ENCODE measurements at places on chromosomes 4 and X. TPM values are rescaled to one million over a fixed set of nuclear protein-coding genes. Genes with fewer than 3 reads are reported as not detected.
A peak's percentile ranks its signal among the peaks of the same experiment; 100 is the strongest.

GRCh38 chr4:17033025-17033767 is 134.8 kb upstream of the LDB2 start:
- H3K4me1 ChIP-seq: no peaks in the 10 kb centered on the region
- H3K4me3 ChIP-seq: no peak overlapping the region
- H3K36me3 ChIP-seq: no peaks in the 10 kb centered on the region
- H3K27me3 ChIP-seq: no peaks in the 10 kb centered on the region
- no peak overlapping the region for H3K27ac ChIP-seq

- DNase-seq: no peak
- no peaks in the 10 kb centered on the region for H3K27me3 ChIP-seq
- no peak overlapping the region for H3K4me3 ChIP-seq
- no peaks in the 10 kb centered on the region for H3K36me3 ChIP-seq
Observed at GRCh38 chr4:113008135-113008534, 41.3 kb upstream of the ANK2 start.

DNA sequence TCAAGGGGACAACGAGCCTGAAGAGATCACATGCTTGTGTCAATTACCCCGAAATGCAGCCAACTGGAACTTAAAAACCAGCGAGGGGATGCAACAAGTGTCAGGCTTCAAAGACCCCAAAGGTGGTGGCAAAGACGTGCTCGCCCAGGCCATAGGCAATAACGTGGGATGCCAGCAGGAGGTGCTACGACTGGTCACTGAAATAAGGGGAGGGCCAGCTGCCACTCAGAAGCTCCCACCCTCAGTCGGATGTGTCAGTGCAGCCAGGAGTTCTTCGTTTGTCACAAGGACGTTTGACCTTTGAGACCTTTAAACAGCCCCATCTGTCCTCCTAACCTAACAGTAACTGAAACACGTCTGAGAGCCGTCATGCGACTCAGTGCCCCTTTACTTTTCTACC is 556.8 kb upstream of the PCDH10 start:
- no peaks in the 10 kb centered on the region for H3K4me1 ChIP-seq
- DNase-seq: no peak
- no peak overlapping the region for H3K27ac ChIP-seq
- H3K4me3 ChIP-seq: no peak overlapping the region
- no peaks in the 10 kb centered on the region for H3K27me3 ChIP-seq

DNA sequence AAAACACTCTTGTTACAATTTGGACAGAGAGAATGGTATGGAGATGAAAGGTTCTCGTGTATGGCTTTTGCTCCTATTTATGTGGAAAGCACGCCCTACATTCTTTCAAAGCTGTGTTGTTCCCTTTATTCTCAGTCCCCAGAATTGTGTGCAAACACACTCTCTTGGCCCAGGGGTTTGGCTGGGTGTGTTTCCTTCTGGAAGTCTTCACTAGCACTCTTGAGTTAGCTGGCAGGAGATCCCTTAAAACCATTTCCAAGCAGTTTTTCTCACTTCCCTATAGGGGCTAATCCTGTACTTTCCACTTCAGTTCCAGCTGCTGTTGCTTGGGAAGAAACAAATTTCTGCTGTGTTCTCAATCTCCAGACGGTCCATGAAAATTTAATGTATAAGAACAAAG is 35.1 kb downstream of the FHL1 start:
- H3K27ac ChIP-seq: no peak overlapping the region
- no peak overlapping the region for H3K4me3 ChIP-seq
- peaks cover 42% of the 10 kb centered on the region for H3K4me1 ChIP-seq
- H3K36me3 ChIP-seq: peaks cover 9% of the 10 kb centered on the region

GRCh38 chr4:30720661-30721184 is 554 bp downstream of the PCDH7 start:
- peaks cover 79% of the 10 kb centered on the region for H3K27me3 ChIP-seq
- no peaks in the 10 kb centered on the region for H3K36me3 ChIP-seq
- DNase-seq: peak; percentile 25
- peaks cover 44% of the 10 kb centered on the region for H3K4me1 ChIP-seq

DNA sequence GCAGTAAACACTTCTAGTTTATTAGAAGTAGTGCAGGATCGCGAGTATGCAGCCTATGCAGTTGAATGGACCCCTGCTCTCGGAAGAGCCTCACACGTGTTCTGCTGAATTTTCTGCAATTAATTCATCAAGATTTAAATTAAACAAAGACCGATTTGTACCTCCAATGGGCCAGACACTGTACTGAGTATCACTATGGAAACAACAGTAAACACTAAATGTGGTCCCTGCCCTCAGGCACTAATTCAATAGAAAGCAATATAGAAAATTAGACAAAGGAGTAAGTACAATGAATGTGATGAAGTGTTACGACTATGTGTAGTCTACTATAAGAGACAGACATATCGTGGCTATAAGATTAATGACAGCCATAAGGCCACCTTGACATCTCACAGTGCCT is 740.3 kb upstream of the FRG1 start:
- no peaks in the 10 kb centered on the region for H3K36me3 ChIP-seq
- no peaks in the 10 kb centered on the region for H3K4me1 ChIP-seq
- H3K27ac ChIP-seq: no peak overlapping the region
- peaks cover 12% of the 10 kb centered on the region for H3K27me3 ChIP-seq
- DNase-seq: no peak

- H3K27me3 ChIP-seq: no peaks in the 10 kb centered on the region
- no peak overlapping the region for H3K27ac ChIP-seq
- no peaks in the 10 kb centered on the region for H3K36me3 ChIP-seq
Observed at GRCh38 chr4:148258535-148258934, 183.7 kb downstream of the NR3C2 start.

Gene CAPN6
- not detected for total RNA-seq

GRCh38 chr4:108350332-108350731 is 181.6 kb upstream of the LEF1 start:
- no peaks in the 10 kb centered on the region for H3K36me3 ChIP-seq
- no peak overlapping the region for H3K27ac ChIP-seq
- H3K4me1 ChIP-seq: peaks cover 15% of the 10 kb centered on the region

GRCh38 chr4:1361431-1361830 is 14.4 kb downstream of the UVSSA start:
- H3K27ac ChIP-seq: no peak overlapping the region
- peaks cover 13% of the 10 kb centered on the region for H3K36me3 ChIP-seq
- no peak for DNase-seq
- H3K4me1 ChIP-seq: no peaks in the 10 kb centered on the region

GRCh38 chrX:112457788-112458187 is 221.9 kb downstream of the LHFPL1 start:
- H3K27me3 ChIP-seq: no peaks in the 10 kb centered on the region
- H3K36me3 ChIP-seq: no peaks in the 10 kb centered on the region
- no peak overlapping the region for H3K4me3 ChIP-seq

Gene MAGEB1
- not detected for total RNA-seq

Gene POU4F2
- total RNA-seq: not detected

Gene IGSF1
- total RNA-seq: 21.4 TPM

- H3K4me1 ChIP-seq: no peaks in the 10 kb centered on the region
- DNase-seq: no peak
- H3K4me3 ChIP-seq: no peak overlapping the region
- no peak overlapping the region for H3K27ac ChIP-seq
- no peaks in the 10 kb centered on the region for H3K36me3 ChIP-seq
Observed at GRCh38 chr4:956531-957230, 16.7 kb downstream of the DGKQ start.

DNA sequence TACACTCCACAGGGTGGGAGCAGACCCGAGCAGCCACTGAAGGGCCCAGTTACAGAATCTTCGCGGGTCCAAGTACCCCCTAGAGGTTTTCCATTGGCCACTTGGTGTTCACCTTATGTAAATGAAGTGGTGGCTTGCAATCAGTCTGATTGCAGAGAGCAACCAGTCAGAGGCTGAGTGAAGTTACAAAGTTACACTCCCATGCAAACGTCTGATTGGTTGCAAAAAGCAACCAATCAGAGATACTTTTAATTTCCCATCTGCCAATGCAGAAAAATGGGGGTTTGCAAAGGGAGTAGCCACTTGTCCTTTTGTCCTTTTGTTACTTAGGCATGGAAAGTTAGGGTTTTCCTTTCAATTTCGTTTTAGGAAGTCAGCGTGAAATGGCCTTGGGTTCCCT is 27.0 kb upstream of the NKAP start:
- H3K4me3 ChIP-seq: no peak overlapping the region
- no peaks in the 10 kb centered on the region for H3K4me1 ChIP-seq
- no peaks in the 10 kb centered on the region for H3K36me3 ChIP-seq
- H3K27me3 ChIP-seq: no peaks in the 10 kb centered on the region
- H3K27ac ChIP-seq: no peak overlapping the region

DNA sequence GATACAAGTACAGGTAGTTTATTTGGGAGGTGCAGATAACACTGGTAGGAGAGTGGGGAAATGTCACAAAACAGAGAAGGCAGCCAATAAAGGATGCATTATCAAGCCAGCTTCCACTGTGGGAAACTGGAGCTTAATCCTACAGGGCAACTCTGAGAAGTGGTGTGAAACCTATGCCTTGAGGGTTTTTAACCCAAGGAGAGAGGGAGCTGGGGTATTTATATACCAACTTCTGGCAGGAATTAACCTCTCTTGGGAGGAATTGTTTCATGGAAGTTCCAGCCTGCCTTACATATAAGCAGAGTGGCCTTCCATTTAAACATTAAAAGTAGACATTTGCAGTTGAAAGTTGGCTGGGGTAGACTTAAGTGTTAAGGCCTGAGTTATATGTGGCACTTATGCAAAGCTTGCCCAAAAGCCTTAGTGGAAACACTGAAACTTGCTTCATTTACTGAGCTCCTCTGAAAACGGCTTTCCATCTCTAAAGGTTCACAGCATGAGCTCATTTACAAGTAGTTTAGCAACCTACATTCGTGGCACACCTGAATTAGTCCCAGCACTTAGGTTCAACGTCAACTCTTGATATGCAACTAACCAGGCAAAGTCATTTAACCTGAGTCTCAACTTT is 19.2 kb downstream of the MAGEB17 start:
- no peaks in the 10 kb centered on the region for H3K4me1 ChIP-seq
- no peaks in the 10 kb centered on the region for H3K36me3 ChIP-seq
- DNase-seq: no peak
- H3K27me3 ChIP-seq: no peaks in the 10 kb centered on the region

Gene PAQR3
- 10.4 TPM for total RNA-seq

GRCh38 chrX:43878906-43879526 is 3.2 kb downstream of the MAOB start:
- no peak overlapping the region for H3K27ac ChIP-seq
- no peaks in the 10 kb centered on the region for H3K27me3 ChIP-seq
- H3K36me3 ChIP-seq: no peaks in the 10 kb centered on the region
- peaks cover 10% of the 10 kb centered on the region for H3K4me1 ChIP-seq
- H3K4me3 ChIP-seq: no peak overlapping the region

GRCh38 chrX:456551-457291 is 70.0 kb upstream of the PPP2R3B start:
- no peaks in the 10 kb centered on the region for H3K27me3 ChIP-seq
- H3K4me1 ChIP-seq: no peaks in the 10 kb centered on the region
- no peak for DNase-seq
- no peak overlapping the region for H3K4me3 ChIP-seq
- H3K27ac ChIP-seq: no peak overlapping the region

Gene LAGE3
- total RNA-seq: 17.1 TPM

Gene NOX1
- total RNA-seq: not detected

- DNase-seq: no peak
- H3K27me3 ChIP-seq: peaks cover 21% of the 10 kb centered on the region
- no peak overlapping the region for H3K4me3 ChIP-seq
- H3K27ac ChIP-seq: no peak overlapping the region
- H3K36me3 ChIP-seq: no peaks in the 10 kb centered on the region
Observed at GRCh38 chr4:8556341-8557150, 23.6 kb upstream of the GPR78 start.

DNA sequence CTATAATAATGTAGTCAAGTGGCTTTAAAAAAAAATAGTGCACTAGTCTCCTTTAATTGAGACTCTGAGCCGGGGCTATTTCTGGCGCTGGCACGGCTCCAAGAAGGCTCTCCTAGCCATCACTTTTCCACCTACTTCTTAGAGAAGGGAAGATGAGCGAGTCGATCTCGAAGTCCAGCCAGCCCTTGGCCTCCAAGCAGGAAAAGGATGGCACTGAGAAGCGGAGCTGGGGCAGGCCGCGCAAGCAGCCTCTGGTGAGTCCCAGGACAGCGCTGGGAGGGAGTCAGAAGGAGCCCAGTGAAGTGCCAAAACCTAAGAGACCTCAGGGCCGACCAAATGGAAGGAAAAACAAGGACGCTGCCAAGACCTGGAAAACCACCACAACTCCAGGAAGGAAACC is 531.9 kb downstream of the MAGEB5 start:
- no peaks in the 10 kb centered on the region for H3K36me3 ChIP-seq
- no peak overlapping the region for H3K27ac ChIP-seq
- no peak overlapping the region for H3K4me3 ChIP-seq
- H3K4me1 ChIP-seq: no peaks in the 10 kb centered on the region
- no peaks in the 10 kb centered on the region for H3K27me3 ChIP-seq
- no peak for DNase-seq

Gene MAGEA3
- total RNA-seq: not detected

DNA sequence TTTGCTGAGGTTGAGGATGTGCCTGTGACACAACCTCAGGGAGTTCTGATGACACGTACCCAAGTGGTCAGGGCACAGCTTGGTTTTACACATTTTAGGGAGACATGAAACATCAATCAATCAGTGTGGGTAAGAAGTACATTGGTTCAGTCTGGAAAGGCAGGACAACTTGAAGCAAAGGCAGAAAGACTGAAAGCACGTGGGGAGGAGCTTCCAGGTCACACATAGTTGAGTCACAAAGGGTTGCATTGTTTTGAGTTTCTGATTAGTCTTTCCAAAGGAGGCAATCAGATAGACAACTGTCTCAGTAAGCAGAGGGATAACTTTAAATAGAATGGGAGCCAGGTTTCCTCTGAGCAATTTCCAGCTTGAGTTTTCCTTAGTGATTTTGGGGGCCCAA is 1910.0 kb upstream of the AGA start:
- H3K27ac ChIP-seq: no peak overlapping the region
- no peaks in the 10 kb centered on the region for H3K4me1 ChIP-seq
- H3K27me3 ChIP-seq: no peaks in the 10 kb centered on the region
- H3K36me3 ChIP-seq: no peaks in the 10 kb centered on the region
- no peak for DNase-seq

Gene EPGN
- total RNA-seq: not detected

DNA sequence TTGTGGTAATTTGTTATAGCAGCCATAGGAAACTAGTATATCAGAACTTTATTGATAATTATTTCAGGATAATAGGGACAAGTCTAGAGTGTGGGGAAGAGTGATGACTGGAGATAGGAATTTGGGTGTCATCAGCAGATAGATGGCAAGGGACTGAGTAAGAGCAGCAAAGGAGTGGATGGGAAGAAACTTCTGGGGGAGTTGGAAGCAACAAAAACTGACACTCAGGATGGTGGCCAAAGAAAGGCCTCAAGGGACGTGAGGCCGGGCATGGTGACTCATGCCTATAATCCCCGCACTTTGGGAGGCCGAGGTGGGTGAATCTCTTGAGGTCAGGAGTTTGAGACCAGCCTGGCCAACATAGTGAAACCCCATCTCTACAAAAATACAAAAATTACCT is 9.1 kb upstream of the SLC25A5 start:
- no peaks in the 10 kb centered on the region for H3K36me3 ChIP-seq
- no peak for DNase-seq
- H3K27ac ChIP-seq: no peak overlapping the region
- no peaks in the 10 kb centered on the region for H3K27me3 ChIP-seq
- H3K4me3 ChIP-seq: no peak overlapping the region
- no peaks in the 10 kb centered on the region for H3K4me1 ChIP-seq
